ENCODE measurements at places on chromosomes 12 and 14.

- no peak for DNase-seq
Observed at GRCh38 chr12:41956353-41956752, 188.3 kb downstream of the GXYLT1 start.

- DNase-seq: no peak
Observed at GRCh38 chr12:63132201-63132600, 18.8 kb downstream of the AVPR1A start.

GRCh38 chr14:104998801-104999200 lies 13.2 kb downstream of the CLBA1 start:
- no peak for DNase-seq

- no peak for DNase-seq
Observed at GRCh38 chr12:26097046-26097878, 27.6 kb downstream of the BHLHE41 start.

DNA sequence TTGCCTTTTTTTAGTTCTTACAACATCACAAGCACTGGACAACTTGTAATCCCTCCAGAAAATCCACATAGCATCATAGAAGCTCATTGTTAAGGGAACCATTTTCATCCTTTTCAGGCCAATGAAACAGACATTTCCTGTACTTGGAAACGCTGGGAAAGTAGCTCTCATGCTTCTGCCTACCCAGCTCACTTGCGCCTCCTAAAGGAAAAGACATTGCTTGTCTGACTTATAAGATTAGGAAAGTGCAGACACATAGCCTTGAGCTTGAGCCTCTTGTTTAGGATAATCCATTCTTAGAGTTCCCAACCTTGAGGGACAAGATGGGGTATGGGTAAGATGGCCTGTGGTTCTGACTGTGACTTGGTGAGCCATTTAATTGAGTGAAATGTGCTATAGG lies 589.5 kb downstream of the NOVA1 start:
- DNase-seq: no peak

GRCh38 chr12:42761601-42762350 lies 172.2 kb upstream of the PRICKLE1 start:
- DNase-seq: no peak

- no peak for DNase-seq
Observed at GRCh38 chr12:85058339-85058738, 22.2 kb downstream of the LRRIQ1 start.

DNA sequence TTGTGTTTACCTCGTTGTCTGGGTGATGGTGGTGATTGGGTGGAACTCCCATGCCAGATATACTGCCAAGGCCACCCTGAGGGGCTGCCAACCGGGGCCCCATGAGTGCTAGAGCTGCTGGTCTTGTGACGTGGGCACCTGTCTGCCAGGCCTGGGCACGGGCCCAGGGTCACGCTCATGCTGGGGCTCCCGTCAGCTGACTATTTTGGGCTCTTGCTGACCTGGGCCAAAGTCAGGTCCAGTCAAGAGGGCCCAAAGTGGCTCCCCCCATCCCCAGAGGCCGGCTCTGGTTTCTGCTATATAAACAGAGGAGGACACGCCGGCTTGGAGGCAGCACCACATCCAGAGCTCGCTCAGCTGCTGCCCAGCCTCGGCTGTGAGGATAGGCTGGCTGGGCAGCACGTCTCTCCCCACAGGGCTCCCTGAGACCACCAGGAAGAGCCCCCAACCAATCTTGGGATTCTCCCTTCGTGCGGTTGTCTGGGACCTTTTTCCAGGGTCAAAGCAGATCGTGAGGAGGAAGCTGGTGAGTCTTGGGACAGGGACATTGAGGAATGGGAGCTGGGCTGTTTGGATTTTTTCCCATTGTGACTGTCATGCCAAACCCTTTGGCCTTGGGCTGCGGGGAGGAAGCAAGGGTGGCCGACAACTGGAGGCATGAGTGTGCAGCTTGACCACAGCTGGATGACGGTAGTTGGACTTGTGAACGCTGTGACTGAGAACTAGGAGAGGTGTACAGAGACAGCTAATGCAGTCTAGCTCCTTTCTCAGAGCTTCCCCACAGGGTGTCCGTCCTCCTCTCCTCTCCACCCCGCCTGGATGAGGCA lies 7.6 kb upstream of the NR4A1 start:
- DNase-seq: no peak

DNA sequence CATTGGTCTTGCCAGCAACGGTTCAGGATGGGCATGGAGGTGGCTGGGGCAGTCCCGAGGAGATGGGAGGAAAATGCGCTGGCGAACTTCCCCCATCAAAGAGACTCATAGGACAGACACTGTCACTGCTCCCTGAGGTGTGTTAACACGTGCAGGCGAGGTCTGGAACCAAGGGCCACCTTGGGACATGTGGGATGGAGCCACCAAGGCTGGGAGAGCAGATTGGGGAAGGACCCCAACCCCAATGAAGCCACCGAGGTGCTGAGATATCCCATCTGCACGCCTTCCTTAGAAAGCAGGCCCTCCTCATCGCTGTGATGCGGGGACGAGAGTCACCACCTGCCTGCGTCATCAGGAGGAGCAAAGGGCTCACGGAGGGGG lies 16.9 kb upstream of the BEGAIN start:
- DNase-seq: no peak

DNA sequence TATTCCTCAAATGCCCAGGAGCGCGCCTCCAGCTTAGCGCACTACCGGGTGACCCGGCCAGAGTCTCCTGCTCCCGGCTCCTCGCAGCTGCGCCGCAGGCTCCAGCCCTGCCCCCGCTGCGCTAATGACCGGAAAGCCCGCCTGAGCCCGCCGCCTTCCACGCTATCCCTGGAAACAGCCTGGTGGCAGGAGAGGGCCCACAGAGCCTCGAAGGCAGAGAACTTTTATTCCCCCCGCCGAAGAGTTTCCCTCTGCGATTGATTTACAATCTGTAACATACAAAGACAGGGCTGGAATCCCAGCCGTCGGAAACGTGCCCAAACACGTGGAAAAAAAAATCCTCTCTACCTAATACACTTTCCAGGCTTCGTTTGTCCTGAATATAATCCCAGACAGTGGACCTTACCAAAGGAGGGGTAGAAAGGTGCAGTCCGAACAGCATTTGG lies 1.5 kb downstream of the COL2A1 start:
- DNase-seq: no peak

DNA sequence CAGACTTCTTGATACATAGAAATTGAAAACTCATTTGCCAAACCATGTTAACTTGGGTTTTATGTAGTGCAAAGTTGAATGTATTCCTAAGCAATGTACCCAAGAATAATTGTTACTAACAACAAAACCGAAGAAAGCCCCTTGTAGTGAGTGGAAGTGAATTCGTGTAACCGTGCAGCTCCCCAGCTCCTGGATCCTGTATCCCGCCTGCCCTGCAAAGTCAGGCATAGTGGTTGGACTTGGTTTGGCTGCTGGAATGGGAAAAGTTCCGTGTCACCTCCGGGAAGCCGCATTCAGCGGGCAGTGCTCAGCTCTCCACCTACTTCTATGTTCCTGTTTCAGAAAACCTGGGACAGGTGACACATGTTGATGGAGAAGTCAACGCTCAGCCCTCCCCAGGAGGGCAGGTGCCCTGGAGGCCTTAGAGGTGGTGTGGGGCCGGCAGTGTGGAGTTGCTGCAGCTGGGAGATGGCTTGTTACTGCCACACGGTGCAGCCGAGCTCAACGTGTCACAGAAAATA lies 29.2 kb upstream of the C14orf180 start:
- no peak for DNase-seq

GRCh38 chr14:43215524-43215923 lies 1291.6 kb downstream of the FSCB start:
- DNase-seq: no peak

DNA sequence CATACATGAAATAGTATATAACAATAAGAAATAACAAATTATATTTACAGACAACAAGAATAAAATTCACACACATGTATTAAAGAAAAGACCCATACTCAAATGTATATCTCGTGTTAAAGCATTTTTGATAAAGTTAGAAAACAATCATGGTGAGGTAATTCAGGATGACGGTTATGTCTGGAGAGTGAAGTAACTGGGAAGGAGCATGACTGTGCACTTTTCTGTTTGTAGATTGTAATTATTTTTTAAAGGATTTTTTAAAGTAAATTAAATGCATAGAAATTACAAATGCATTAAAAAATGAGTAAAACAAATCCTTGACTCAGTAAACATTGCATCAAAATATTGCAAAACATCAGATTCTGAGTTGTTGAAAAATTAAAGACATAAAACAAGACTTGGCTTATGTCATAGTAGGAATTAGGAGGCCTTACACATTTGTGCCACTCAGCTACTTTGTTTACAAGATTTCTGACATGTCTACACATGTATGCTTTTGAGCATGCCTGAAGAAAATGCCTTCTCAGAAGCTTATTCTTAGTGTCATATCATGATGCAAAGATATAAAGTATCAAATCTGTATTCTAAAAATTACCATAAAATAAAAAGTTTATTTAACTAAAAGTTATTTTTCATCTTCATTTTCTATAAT lies 1325.1 kb downstream of the SLC16A7 start:
- DNase-seq: no peak

DNA sequence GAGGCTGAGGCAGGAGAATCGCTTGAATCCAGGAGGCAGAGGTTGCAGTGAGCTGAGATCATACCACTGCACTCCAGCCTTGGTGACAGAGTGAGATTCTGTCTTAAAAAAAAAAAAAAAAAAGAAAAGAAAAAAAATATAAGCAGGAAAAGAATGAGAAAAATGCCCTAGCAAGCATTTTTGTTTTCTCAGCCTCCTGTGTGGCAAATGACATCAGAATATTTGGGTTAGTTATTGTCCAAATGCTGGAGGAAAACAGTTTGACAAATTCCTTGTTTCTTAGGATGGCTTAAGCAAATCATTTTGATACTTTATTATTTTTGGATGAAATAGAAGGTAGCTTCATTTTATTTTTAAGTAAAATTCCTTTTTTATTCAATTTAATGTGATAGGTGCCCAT lies 7.5 kb upstream of the PTPRR start:
- no peak for DNase-seq

GRCh38 chr12:106655577-106655976 lies 72.8 kb downstream of the RFX4 start:
- no peak for DNase-seq

DNA sequence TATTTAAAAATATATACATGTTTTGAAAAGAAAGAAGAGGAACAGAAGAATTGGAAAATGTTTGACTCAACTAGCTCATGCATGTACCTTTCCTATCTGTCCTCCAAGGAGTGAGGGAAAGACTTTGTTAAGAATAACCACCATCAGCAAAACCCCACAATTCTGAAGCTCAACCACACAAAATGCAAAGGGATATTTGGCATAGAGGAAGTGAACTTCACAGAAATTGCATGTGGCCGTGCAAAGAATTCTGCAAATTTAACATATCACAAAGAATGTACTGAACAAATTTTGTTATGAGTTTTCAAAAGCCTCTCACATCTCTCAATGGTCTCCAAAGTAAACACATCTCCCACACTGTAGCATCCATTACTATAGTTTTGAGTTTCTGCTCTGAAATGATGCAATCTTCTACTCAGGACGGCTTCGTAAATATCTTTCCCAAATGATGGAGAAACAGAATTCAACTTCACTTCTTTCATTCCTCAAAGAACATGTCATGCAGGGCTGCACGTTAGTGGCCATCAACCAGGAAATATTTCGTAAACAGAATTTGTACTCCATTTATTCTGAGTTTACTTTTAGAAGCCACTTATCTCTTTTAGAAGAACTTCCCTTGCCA lies 17.6 kb downstream of the DUSP6 start:
- no peak for DNase-seq

GRCh38 chr12:110923692-110924334 lies 3.4 kb upstream of the MYL2 start:
- DNase-seq: no peak

DNA sequence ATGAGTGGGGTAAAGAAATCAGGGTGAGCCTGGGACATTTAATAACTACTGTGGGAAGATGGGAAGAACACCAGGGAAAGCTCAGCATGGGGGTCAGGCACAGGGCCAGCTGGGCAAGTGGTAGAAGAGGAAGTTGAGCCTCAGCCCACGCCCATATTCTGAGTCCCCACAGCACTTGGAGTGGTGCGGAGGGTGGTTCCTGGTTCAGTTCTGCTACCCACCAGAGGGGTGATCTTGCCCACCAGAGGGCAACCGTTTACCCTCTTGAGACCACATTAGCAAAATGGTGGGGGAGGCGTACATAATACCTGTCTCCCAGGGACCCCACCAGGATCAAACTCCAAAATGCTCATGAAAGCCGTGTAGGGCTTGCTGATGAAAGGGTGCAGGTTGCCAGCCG lies 16.8 kb upstream of the ANKRD33 start:
- DNase-seq: no peak

- no peak for DNase-seq
Observed at GRCh38 chr14:98374136-98374535, 897.9 kb downstream of the BCL11B start.

DNA sequence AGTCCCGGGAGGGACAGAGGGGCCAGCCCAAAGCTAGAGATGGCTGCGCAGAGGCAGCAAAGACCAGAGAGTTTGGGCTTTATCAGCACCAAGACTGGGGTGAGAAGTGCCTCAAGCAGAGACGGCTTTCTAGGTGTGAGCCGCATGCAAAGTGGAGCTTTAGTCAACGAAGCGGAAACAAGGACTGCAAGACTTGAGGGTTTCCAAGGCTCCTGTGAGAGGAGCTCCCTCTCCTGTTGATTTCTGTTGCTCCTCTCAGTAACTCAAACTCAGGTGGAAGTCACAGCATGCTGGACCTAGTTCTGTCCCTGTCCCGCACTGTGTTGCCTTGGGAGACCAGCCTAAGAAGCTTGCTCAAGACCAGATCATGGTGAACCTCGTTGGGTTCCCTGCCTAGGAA lies 327.8 kb downstream of the MED13L start:
- no peak for DNase-seq

- DNase-seq: no peak
Observed at GRCh38 chr12:108727868-108728735, 3.2 kb downstream of the CORO1C start.

DNA sequence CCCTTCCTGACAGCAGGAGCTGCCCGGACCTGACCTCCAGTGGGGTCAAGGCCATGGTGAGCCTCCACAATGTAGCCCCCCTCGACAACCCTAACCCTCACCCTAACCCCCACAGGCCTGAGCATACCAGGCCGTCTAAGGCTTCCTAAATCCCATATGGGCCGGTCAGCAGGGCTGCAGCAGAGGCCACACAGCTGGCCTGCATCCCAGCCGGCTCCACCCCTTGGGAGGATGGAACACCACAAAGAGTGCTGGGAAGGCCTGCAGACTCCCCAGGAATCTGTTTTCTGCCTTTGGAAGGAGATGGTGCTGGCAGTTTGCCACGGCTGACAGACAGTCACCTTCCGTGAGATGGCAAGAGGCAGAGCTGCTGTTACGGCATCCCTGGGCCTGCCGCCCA lies 2.8 kb downstream of the TMEM179 start:
- no peak for DNase-seq

DNA sequence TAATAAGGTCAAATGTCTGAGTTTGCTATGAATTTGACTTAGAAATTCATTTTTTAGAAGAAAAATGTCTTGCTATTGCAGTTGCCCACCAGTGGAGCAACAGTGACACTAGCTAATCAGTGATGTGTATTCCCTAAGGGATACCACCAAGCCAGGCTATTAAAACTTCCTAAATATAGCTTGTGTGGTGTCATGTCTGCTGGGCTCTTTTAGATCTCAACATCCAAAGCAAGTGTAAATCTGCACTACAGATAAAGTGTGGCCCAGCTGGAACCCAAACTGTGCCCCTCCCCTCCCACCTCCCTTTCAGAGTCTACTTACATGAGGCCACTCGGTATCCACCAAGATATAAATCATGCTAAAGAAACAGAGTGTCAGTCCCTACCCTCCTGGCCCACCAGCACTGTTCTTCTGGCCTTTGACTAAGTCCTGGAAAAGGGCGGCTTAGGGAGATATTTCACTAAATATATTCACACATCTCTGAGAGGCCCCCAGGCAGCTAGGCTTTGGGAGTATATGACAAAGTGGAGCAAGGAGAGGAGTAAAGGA lies 53.8 kb downstream of the SLC35F4 start:
- no peak for DNase-seq

GRCh38 chr12:103924761-103925641 lies 5.2 kb upstream of the HSP90B1 start:
- DNase-seq: no peak

Data from vagina (tissue), 2 donors.